HS-27A (cell line): ENCODE measurements at places on chromosomes 4 and X.

DNA sequence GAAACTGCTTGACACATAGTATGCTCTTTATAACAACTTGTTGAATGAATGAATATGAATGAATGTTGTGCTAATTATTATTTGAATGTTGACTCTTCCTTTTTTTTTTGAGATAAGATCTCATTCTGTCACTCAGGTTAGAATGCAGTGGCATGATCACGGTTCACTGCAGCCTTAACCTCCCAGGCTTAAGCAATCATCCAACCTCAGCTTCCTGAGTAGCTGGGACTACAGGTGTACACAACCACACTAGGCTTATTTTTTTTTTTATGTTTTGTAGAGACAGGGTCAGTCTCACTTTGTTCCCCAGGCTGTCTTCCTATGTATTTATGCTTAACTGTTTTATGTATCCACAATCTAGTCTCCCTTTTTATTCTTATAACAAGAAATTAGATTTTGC is 114.7 kb upstream of the WDFY3 start:
- no peak for DNase-seq

- peak; percentile 19 for DNase-seq
Observed at GRCh38 chr4:8035371-8035780, 95.7 kb upstream of the AFAP1 start.

- no peak for DNase-seq
Observed at GRCh38 chrX:10254739-10255138, 98.0 kb downstream of the CLCN4 start.

DNA sequence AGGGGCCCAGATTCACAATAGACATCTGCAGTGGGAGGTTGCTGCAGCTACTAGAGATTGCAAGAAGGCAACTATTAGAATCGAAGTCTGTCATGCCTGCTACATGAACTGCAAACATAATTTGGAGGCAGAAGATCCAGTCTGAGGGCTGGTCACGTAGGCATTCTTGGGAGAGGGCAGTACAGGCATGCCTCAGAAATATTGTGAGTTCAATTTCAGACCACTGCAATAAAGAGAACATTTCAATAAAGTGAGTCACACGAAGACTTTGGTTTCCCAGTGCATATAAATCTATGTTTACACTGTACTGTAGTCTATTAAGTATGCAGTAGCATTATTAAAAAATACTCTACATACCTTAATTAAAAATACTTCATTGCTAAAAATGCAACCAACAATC is 585.8 kb upstream of the FAT1 start:
- DNase-seq, result no peak

- no peak for DNase-seq
Observed at GRCh38 chrX:65463550-65463949, 71.0 kb downstream of the LAS1L start.

GRCh38 chrX:1601768-1602085 is 10.3 kb downstream of the AKAP17A start:
- no peak for DNase-seq
